ENCODE measurements at places on chromosomes 11 and 22.
A peak's percentile ranks its signal among the peaks of the same experiment; 100 is the strongest.

- H3K36me3 ChIP-seq = no peaks in the 10 kb centered on the region
- DNase-seq = no peak
- H3K4me3 ChIP-seq = no peak overlapping the region
Measured at GRCh38 chr11:45247433-45247832, 38.7 kb downstream of the SYT13 start.

- H3K36me3 ChIP-seq = no peaks in the 10 kb centered on the region
- no peaks in the 10 kb centered on the region for H3K4me1 ChIP-seq
- no peak overlapping the region for H3K4me3 ChIP-seq
- H3K27ac ChIP-seq = no peak overlapping the region
- H3K27me3 ChIP-seq = no peaks in the 10 kb centered on the region
- DNase-seq = no peak
Measured at GRCh38 chr11:109241988-109242536, 179.9 kb upstream of the C11orf87 start.

DNA sequence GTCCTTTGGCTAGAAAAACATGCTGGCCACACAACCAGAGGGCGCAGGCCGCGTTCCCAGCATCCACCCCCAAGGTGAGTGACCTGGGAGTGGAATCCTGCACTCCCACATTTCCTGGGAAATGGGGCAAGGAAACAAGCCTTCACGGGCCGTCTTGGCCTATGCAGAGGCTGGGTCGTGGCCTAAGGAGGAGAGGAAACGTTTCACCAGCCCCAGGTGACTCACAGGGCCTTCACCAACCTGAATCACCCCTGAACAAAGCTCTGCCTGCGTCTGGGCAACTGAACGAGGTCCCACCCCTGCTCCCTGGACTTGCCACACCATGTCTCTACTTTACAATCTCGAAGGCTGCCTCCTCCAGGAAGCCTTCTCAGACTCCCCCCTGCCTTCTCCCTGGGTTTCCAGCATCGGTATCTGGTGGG, 13.2 kb downstream of the MYH9 start:
- H3K36me3 ChIP-seq = no peaks in the 10 kb centered on the region
- no peak for DNase-seq
- no peaks in the 10 kb centered on the region for H3K27me3 ChIP-seq
- H3K4me3 ChIP-seq = no peak overlapping the region
- peaks cover 91% of the 10 kb centered on the region for H3K4me1 ChIP-seq
- H3K27ac ChIP-seq = peak overlapping the region; percentile 83

DNA sequence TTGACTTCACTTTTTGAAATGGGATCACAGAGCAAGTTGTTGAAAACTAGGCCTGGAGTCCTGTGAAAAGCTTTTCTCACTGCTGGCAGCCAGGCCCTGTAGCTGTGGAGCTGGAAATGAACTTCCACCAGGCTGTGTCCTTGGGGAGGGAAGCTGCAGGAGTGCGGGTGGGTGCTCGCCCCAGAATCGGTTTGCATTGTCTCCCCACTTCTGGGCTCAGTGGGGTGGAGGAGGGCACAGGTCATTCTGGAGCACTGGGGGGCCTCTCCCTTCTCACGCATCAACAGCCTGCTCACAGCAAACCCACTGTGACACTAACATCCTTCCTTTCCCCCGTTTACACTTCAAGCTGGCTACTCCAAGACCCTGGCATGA, 15.2 kb downstream of the GLB1L2 start:
- DNase-seq = no peak
- no peaks in the 10 kb centered on the region for H3K27me3 ChIP-seq
- H3K4me3 ChIP-seq = no peak overlapping the region
- H3K4me1 ChIP-seq = no peaks in the 10 kb centered on the region

DNA sequence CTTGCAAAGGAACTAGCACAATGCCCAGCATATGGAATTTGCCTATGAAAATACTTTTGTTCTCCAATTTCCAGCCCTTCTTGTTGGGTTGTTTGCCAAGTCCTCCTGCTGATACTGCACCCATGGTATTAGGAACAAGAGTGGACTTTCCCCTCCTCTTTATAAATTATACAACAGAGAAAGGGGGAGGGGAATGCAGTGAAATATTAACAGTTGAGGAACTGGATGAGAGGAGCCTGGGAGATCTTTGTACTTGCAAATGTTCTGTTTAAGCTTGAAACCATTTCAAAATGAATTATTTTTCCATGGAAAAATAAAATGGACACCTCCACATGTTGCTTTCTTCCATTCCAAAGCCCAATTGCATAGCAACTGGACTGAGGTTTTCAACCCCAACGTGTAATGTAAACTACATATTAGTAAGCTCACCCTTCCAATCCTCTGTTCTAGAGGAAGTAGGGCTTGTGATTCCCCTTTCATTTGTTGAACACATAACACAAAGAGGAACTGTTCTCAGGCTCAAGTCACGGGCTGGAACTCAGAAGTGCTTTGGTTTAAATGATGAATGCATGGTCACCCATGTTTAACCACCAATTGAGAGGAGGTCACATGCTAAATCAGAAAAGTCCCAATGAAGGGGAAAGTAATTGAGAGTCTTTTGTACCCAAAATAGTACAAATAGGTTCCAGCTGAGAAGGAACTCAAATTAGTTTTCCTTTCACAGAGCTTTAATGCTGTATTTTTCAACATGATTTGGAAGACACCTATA, 66.2 kb upstream of the ZC3H12C start:
- H3K36me3 ChIP-seq = no peaks in the 10 kb centered on the region
- H3K27me3 ChIP-seq = no peaks in the 10 kb centered on the region
- H3K27ac ChIP-seq = no peak overlapping the region
- no peaks in the 10 kb centered on the region for H3K4me1 ChIP-seq
- peak; percentile 7 for DNase-seq
- no peak overlapping the region for H3K4me3 ChIP-seq

GRCh38 chr22:46061124-46061500, 84.2 kb upstream of the WNT7B start:
- H3K4me3 ChIP-seq = no peak overlapping the region
- H3K36me3 ChIP-seq = no peaks in the 10 kb centered on the region
- peaks cover 82% of the 10 kb centered on the region for H3K4me1 ChIP-seq
- no peaks in the 10 kb centered on the region for H3K27me3 ChIP-seq

DNA sequence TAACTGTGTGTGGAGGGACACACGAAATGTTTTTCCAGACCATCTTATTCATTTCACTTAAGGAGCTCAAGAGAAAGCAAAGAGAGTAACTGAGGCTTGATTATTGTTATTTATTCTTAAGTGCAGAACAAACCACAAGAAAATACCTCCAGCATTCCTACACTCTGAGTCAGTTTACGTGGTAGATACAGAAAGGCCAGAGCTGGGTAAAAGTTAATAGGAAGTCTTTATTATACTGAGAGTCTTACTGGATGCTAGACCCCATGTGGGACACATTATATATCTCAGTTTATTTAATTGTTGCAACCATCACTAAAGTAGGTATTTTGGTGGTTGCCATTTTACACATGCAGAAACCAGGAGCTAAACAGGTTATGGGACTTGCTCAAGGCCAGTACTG, 261.4 kb upstream of the POU2AF2 start:
- DNase-seq = no peak
- no peaks in the 10 kb centered on the region for H3K4me1 ChIP-seq
- no peaks in the 10 kb centered on the region for H3K36me3 ChIP-seq
- H3K27me3 ChIP-seq = no peaks in the 10 kb centered on the region

DNA sequence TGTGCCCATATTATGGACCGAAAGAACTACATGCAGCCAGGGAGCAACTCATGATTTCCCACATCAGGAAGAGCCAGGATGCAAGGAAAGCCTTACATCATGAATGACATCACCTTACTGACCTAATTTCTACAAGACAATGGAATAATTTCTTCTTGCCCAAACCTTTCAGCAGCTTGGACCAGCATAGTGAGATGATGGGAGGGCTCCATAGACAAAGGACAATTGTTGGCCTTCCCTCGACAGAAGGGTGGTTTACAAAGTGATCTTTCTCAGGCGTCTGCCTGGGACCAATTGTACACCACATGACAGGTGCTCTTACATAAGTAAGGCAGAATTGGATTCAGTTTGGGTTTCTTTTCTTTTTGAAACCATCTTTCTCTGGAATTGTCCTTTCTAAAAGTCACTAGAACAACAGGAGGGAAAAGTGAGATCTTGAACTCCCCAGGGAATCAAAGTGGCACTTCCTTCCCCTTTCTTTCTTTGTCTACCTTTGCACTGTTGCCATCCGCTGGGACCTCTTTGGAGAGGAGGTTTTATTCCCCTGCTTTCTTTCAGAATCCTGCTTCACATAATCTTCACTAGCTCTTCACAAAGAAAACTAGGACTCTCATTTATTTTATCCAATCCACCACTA, 51.7 kb upstream of the PAK1 start:
- no peak overlapping the region for H3K4me3 ChIP-seq
- H3K36me3 ChIP-seq = no peaks in the 10 kb centered on the region
- peaks cover 7% of the 10 kb centered on the region for H3K4me1 ChIP-seq
- H3K27ac ChIP-seq = no peak overlapping the region

DNA sequence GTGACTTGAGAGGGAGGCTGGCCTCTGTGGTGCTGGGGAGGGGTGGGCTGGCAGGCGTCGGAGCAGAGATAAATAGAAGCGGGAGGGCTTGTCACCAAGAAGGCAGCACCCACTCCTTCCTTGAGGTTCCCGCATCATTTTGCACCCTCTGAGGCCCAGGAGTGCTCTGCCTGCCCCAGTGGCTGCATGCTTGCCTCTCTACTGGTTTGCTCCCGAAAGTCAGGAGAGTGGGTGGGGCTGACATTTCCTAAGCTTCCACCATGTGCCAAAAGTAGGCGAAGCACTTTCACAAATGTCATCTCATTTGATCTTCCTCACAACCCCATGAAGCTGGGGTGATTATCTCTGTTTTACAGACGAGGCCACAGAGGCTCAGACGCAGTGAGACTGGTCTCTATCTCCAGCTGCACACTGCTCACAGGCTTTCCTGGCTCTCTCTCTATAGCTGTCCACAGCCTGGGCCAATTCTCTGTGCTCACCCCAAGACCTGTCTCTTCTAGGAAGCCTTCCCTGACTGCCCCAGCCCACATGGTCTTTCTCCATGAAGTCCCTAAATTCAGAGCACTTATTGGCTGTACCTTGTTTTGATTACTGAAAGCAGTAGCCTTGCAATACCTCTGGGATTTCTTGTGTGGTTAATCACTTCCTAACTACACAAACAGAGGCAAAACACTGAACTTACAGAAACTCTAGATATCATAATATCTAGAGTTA, 2.6 kb upstream of the UCP3 start:
- peak overlapping the region; percentile 97 for H3K27ac ChIP-seq
- H3K27me3 ChIP-seq = no peaks in the 10 kb centered on the region
- peaks cover 13% of the 10 kb centered on the region for H3K36me3 ChIP-seq
- no peak for DNase-seq
- no peak overlapping the region for H3K4me3 ChIP-seq

DNA sequence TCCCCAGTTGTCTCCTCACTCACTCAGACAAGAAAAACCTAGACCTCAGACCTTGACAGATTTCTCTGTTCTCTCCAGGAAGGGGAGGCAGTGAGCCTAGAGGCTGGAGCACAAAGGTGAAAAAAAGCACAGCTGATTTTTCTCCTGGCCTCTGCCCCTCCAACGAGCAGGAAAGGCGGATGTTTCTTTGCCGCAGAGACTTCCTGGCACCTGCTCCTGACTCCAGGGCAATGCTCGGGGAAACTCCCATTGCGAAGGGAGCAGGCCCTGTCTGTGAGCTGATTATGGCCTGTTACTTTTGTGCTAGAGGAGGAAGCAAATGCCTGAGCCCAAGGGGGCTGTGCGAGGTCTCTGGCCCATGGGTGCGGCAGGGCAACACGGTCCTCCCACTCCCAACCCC, 25.4 kb downstream of the MS4A10 start:
- H3K36me3 ChIP-seq = no peaks in the 10 kb centered on the region
- no peak for DNase-seq
- no peak overlapping the region for H3K4me3 ChIP-seq
- no peak overlapping the region for H3K27ac ChIP-seq
- H3K27me3 ChIP-seq = no peaks in the 10 kb centered on the region
- no peaks in the 10 kb centered on the region for H3K4me1 ChIP-seq

GRCh38 chr11:30314625-30315024, 8.3 kb upstream of the ARL14EP start:
- no peak for DNase-seq
- H3K4me3 ChIP-seq = no peak overlapping the region
- no peaks in the 10 kb centered on the region for H3K27me3 ChIP-seq
- no peaks in the 10 kb centered on the region for H3K36me3 ChIP-seq

DNA sequence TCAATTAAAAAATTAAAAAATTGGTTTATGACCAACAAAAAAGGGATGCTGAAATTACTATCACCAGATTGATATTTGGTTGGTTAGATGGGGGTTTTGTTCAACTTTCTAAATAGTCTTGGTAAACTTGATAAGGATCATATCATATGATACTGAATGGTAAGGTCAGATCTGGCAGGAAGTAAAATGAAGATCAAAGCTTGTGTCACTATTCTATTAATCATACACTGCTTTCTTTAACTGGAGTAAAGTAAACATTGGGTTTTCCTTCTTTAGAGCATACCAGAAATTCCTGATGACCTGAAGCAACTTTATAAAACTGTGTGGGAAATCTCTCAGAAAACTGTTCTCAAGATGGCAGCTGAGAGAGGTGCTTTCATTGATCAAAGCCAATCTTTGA, 40.2 kb downstream of the RRM1 start:
- H3K36me3 ChIP-seq = no peaks in the 10 kb centered on the region
- H3K27ac ChIP-seq = no peak overlapping the region
- no peak for DNase-seq
- H3K27me3 ChIP-seq = no peaks in the 10 kb centered on the region

GRCh38 chr11:106381895-106382294, 304.4 kb downstream of the AASDHPPT start:
- H3K36me3 ChIP-seq = no peaks in the 10 kb centered on the region
- H3K4me1 ChIP-seq = no peaks in the 10 kb centered on the region
- no peak overlapping the region for H3K4me3 ChIP-seq
- no peak for DNase-seq
- H3K27me3 ChIP-seq = no peaks in the 10 kb centered on the region
- H3K27ac ChIP-seq = no peak overlapping the region

- no peaks in the 10 kb centered on the region for H3K4me1 ChIP-seq
- no peaks in the 10 kb centered on the region for H3K27me3 ChIP-seq
- no peak for DNase-seq
- H3K27ac ChIP-seq = no peak overlapping the region
- no peak overlapping the region for H3K4me3 ChIP-seq
Measured at GRCh38 chr11:109752212-109752825, 330.3 kb downstream of the C11orf87 start.

GRCh38 chr11:13052130-13052571, 43.0 kb downstream of the RASSF10 start:
- H3K4me1 ChIP-seq = no peaks in the 10 kb centered on the region
- no peak overlapping the region for H3K27ac ChIP-seq
- no peak overlapping the region for H3K4me3 ChIP-seq
- no peaks in the 10 kb centered on the region for H3K27me3 ChIP-seq

GRCh38 chr11:6646071-6646470, 9.5 kb downstream of the DCHS1 start:
- DNase-seq = no peak
- peaks cover 30% of the 10 kb centered on the region for H3K4me1 ChIP-seq
- H3K36me3 ChIP-seq = no peaks in the 10 kb centered on the region
- H3K27me3 ChIP-seq = no peaks in the 10 kb centered on the region
- no peak overlapping the region for H3K4me3 ChIP-seq

- H3K36me3 ChIP-seq = no peaks in the 10 kb centered on the region
- peaks cover 21% of the 10 kb centered on the region for H3K4me1 ChIP-seq
- DNase-seq = no peak
- H3K27me3 ChIP-seq = no peaks in the 10 kb centered on the region
Measured at GRCh38 chr22:31637891-31638618, 24.0 kb downstream of the PISD start.

Data from gastrocnemius medialis (tissue), 4 donors.